ENCODE measurements at places on chromosomes 3 and 15.

DNA sequence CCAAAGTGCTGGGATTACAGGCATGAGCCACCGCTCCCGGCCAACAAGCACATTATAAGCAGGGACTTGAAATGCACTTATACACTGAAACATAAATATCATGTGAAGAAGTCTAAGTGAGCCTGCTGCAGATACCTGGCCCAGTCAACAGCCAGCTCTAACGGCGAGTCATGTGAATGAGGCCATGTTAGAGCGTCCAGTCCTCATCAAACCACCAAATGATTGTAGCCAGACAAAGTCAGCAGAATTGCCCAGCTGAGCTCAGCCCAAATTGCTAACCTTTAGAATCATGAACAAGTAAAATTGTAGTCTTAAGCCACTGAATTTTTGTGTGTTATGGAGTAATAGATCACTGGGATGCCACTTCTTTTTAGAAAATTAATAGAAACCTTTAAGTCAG is 37.8 kb upstream of the UACA start:
- DNase-seq: no peak

- no peak for DNase-seq
Observed at GRCh38 chr3:156535162-156535627, 19.7 kb downstream of the SSR3 start.

DNA sequence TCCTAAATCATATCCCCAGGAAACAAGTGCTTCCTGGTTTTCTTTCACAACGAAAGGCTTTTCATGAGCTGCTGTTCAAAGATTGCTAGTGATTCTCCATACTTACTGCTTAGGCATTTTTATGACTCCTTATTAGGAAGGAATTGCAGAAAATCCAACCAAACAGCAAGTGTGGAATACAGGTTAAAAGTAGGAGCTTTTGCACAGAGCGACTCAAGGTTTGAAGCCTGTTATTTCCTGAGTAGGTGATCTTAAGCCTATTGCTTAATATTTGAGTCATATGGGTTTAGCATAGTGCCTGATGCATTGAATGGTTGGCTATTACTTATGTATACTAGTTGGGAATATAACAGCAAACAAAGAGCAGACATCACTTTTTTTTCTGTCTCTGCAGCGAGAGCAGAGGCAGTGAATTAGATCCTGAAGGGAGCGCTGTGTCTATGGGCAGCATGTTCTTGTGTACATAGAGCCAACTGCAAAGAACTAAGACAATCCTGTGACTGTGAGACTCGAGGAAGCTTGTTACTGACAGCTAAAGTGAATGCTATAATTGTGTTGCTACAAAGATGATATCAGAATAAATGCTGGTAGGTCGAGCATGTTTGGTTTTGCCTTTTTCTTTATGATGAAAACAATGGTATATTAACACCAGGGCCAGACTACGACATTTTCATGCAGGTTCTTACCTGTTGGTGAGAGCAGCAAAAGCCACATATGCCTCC is 6.3 kb downstream of the TM4SF1 start:
- DNase-seq: no peak

- DNase-seq: no peak
Observed at GRCh38 chr3:53617893-53618523, 123.6 kb downstream of the CACNA1D start.

- no peak for DNase-seq
Observed at GRCh38 chr15:101354891-101355623, 60.0 kb upstream of the SNRPA1 start.

DNA sequence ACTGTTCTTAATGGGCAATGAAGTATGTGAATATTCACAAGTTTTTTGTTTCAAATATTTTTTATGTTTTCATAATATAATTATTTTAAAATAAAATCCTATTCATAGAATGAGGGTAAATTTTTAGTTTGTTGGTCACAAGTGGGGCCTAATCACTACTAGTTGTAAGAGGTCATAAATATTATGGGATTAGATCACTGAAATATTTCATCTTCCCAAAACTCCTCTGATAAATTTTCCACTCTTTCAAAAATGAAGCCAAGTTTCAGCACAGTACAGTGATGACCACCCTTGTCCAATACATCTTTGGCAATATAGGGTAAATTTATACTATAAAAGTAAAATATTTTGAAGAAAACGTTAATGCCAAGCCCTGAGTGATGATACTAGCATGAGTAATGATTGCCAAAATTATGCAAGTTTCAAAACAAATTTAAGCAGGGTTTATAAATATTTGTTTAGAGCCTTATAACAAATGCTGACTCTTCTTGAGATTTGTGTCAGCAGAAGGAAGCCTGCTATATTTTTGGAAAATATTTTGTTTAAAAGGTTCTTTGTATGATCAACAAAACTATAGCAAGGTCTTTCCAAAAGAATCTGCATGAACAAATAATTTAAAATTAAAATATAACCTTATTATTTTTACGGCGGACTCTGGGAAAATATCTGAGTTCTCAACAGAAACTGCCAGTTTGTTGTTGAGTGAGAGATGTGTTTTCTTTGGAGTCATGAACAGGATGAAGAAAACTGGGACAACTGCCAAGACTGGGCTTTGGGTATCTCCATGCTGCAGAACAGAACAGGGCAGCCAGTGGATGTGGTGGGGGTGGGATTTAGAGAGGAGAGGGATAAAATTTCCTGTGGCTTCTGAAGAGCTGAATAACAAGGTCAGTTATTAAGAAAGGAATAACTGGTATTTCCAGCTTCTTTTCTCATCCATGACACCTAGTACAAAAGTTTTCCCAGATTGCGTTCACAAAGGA is 17.9 kb upstream of the TM4SF1 start:
- DNase-seq: no peak

DNA sequence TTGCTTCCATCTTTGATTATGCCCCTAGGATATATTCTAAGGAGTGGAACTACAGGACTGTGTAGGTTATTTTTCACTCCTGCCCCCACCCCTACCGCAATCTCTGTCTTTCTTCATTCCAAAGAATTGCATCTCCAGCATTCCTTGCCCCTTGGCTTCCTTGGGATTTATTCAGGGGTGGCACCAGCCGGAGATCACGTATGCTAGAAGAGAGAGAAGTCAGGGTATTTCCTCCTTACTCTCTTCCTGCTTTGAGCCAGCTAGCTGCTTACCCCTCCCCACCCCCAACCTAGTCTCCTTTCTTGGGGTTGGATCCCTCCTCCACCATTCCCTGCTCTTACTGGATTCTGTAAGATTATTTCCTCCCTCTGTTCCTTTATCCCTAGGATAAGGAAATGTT is 35.0 kb upstream of the DENND4A start:
- no peak for DNase-seq

DNA sequence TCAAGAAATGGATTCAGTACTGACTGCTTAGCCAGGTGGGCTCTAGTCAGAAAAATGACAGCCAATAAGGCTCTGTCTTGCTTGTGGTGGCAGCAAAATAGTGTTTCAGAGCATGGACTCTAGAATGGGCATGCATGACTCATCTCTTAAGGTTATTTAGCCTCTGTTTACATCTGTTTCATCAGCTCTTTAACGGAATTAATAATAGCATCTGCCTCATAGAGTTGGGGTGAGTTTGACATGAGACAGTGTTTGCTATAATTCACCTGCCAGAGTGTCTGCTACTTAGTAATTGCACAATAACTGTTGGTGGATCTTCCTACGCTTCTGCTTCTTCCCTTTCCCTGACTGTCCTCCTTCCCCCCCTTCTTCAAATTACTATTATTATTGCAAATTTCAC is 350.4 kb upstream of the SEMA6D start:
- DNase-seq: no peak

DNA sequence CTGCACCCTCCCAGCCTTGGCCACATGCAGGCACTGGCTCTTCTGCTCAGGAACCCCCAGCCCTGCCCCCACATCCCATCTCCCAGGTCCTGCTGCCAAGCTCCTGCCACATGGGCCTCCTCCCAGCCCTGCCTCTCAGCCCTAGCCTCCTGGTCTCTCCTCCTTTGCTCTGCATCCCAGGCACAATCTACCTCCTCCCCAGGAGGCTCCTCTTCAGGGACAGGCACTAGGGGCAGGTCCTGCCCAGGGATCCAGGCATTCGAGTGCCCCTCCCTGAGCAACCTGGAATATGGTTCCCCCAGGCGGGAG is 12.4 kb downstream of the DNAJB8 start:
- DNase-seq: no peak

DNA sequence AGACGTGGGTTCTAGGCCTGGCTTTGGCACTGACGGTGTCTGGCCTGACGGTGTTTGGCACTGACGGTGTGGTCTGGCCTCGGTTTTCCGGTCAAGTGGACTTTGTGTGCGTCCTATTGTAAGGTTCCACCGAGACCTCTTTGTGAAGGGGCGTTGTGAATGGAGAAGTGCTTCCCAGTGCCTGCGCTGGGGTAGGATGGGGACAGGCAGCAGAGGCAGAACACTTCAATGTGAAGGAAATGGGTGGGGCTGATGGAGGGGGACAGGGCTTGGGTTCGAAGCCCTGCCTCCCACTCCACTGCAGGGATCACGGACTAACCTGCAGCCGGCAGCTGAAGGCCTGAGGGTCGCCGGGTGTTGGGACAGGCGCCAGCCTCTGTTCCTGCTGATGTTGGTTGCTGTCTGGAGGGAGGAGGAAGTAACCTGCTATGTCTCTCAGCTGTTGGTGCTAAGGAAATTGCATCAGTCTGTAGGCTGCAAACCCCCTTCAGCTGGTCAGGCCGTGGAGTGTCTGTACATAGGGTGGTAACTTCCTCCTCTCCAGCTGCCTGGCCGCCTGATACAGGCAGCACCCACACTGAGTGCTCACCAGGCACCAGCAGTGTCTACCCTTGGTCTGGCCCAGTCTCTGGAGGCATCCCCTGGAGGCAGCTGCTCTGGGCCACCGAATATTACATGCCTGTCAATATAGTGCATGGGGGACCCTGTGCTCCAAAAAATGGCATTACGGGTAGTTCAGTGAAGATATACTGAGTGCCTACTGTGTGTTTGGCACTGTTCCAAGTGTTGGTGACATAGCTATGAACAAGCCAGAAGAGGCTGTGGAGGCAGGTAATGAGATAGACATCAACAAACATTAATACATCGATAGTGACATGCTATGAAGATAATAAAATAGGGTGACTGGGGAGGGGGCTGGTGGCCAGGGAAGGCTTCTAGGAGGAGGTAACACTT is 1.1 kb downstream of the TM6SF1 start:
- DNase-seq: no peak

DNA sequence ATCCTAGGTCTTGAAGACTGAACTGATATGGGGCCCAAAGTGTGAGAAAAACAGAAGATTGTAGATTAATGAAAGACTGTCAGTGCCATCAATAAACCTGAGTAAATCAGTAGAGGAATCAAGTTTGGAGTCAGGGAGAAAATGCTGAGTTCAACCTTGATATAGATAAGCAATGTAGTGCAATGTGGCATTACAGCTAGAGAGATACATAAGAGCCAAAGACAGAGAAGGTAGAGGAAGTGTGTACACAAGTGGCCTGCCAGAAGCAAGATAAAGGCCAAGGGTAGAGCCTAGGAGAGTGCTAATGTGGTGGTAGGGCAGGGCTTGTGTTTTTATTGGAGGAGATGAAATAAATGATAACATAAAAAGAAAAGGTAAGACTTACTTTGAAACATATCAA is 26.0 kb upstream of the EID1 start:
- no peak for DNase-seq

- no peak for DNase-seq
Observed at GRCh38 chr3:100093831-100094230, 20.5 kb downstream of the FILIP1L start.

GRCh38 chr3:557972-558371 is 361.4 kb downstream of the CHL1 start:
- no peak for DNase-seq

GRCh38 chr3:101954936-101955335 is 105.6 kb downstream of the NFKBIZ start:
- no peak for DNase-seq

GRCh38 chr15:99578809-99579208 is 13.0 kb downstream of the MEF2A start:
- DNase-seq: no peak

GRCh38 chr3:137110392-137110996 is 152.7 kb downstream of the IL20RB start:
- DNase-seq: no peak

DNA sequence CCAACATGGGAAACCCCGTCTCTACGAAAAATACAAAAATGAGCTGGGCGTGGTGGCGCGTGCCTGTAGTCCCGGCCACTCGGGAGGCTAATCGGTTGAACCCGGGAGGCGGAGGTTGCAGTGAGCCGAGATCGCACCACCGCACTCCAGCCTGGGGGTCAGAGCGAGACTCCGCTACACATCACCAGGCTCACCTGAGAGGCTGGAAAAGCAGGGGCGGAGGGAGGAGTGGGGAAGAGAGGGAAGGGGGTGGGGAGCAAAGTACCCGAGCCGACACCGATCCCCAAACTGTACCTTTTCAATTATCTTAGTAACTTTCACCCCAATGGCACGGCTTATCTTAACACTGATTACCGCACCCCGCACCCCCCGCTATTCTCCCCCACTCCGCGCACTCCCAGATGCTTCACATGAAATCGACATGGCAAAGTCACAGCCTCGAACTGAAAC is 46.4 kb upstream of the SYNM start:
- DNase-seq: no peak

DNA sequence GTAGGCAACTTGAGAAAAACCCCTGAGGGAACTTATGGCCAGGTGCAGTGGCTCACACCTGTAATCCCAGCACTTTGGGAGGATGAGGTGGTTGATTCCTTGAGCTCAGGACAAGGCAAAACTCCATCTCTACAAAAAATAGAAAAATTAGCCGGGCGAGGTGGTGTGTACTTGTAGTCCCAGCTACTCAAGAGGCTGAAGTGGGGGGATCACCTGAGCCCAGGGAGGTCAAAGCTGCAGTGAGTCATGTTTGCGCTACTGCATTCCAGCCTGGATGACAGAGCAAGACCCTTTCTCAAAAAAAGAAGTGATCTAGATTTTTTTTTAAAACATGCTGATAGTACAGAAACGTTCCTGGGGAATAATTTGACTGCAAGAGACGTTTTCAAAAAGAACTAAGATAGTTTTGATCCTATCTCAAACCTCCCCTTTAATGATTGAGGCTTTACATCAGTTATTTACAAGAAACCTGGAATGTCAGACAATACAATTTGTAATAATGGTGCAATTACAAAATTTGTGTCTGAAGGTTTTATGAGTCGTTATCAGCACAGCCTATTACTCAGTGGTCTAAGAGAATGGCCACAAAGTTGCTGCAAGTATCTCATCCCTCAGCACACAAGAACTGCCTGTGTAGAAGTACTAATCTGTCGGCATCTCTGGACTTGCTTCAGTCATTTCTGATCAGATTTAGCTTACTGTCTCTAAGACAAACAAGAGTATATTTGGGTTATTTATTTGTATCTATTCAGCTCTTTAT is 32.2 kb upstream of the KLHL25 start:
- no peak for DNase-seq

All from effector CD8-positive, alpha-beta T cell (primary cell).